ENCODE measurements at places on chromosomes 1 and 21.

DNA sequence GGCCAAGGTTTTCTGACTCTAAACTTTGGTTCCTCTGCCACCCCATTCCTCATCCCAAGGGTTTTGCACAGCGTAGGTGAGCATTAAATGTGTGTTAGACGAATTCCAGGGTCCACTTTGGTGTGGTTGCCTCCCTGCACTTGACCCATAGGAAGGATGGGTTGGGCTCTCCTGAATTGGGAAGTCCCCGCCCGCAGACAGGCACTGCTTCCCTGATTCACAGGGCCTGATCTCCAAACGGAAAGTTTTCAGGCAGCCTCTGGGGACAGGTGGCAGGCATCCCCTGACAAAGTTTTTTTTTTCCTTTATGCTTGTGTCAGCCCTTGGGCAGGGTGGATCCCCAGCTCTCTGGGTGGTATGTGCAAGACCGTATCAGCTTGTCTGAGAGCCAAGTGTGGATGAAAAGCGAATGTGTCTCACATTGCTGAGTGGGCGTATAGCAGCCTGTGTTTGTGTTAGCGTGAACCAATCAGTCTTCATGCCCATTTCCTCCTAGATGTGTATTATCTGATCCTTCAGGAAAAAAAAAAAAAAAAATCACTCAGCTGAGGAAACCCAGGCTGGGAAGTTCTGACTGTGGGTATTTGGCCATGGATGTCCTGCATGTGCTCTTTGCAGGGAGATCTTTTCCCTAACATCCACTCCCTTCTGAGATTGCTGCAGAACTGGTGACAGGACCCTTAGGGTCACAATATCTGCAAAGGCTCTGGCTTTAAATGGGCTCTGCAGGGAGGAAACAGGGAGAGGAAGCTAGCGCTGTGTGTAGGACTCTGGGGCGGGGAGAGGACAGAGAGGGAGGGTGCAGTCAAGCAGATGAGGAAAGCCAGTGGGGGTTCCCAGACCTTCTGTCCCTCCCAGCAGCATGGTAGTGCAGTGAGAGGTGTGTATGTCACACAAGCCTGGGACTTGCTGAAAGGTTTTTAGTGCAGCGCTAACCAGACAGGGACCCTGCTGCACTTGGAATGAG is 42.2 kb upstream of the TRABD2B start:
- no peak for DNase-seq

- DNase-seq = no peak
Observed at GRCh38 chr1:63274979-63275378, 47.4 kb upstream of the FOXD3 start.

DNA sequence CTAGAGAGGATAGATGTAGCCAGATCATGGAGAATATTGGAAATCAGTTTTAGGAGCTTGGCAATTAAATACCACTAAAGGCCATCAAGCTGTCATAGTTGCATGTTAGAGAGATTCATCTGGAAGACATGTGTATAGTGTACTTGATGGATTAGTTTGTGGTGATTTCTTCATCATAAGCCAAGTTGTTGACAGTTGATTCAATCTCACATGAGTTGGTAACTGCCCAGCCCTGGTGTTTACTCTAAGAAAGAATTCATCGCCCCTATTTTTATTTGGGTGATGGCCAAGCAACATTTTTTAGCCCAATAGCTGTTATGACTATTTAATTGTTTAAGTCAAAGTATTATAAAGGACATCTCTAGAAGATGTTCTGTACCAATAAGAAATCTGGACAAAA is 737.6 kb downstream of the PLA2G4A start:
- no peak for DNase-seq

DNA sequence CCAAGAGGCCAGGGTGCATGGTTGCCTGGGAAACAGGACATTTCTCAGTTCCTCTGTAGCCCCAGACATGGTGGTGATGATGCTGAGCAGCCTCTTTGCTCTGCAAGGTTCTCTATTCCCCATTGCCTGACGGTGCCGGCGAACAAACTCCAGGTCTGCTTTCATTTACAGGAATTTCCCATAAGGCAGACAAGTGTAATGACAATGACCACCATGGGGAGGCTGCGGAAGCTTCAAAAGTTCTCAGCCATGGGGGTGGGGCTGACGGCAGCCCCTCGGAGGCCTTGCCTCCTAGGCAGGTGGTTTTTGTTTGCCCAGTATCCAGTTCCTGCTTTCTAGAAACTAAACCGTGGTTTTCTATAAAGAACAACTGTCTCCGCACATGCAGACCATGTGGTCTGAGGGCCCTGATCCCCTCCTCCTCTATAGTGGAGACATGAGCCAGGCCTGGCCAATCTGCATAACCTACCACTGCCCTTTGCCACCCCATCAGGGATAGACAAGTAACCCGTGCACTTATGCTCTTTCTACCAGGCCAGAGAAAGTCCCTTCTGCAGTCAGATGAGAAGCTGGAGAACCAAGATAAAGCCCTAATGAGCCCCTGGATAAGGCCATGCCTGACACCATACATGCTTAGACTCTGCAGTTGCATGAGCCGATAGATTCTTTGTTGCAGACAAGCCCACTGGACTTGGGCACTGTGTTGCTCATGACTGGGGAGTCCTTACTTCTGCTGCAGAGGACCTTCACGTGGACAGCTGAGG is 54.1 kb downstream of the LDLRAD2 start:
- no peak for DNase-seq

- DNase-seq = no peak
Observed at GRCh38 chr1:221747839-221748238, 6.0 kb upstream of the DUSP10 start.

GRCh38 chr1:183089025-183089639 is 65.9 kb downstream of the LAMC1 start:
- DNase-seq = no peak

- no peak for DNase-seq
Observed at GRCh38 chr1:100387657-100388350, 35.5 kb downstream of the CDC14A start.

DNA sequence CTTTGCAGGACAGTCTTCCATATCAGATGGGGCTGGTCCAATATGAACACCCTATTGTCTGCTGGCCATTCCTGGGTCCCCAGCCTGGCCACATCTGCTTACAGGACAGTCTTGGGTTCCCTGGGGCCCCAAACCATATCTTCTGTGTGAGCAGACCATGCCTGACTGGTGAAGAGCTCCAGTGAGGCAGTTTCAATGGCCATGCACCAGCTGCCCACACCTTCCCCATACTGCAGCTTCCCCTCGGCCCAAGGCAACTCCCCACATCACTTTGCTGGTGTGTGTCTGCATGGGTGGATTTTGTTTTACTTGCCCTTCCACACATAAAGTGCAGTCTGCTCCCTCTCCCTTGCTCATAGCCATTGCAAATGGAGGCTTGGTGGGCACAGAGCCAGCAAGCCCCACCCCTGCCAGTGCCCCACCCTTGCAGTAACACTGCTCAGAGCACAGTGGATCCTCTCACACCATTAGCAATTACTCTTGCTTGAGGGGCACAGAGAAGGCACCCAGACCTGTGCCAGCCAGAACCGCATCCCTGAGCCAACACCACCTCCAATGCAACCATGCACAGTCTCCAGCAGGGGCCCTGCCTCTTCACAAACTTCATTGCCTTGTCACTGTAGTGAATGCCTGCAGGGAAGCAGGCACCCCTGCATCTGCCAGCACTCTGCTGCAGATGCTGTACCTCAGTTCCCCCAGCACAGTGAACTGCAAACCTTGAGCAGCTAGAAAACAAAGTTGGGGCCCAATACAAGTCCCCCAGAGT is 474.5 kb upstream of the BEND5 start:
- no peak for DNase-seq

- no peak for DNase-seq
Observed at GRCh38 chr21:40540216-40540615, 306.7 kb downstream of the DSCAM start.

DNA sequence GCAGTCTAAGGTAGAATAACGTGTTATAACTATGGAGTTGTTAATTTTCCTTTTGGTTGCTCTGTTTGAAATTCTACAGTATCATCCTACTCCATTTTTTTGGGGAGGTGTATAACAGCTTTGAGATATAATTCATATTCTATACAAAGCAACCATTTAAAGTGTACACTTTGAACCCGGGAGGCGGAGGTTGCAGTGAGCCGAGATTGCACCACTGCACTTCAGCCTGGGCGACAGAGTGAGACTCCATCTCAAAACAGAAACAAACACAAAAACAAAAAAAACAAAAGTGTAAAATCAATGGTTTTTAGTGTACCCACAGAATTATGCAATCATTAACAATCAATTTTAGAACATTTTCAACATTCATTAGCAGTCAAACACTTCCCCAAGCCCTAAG is 33.8 kb downstream of the CNIH4 start:
- no peak for DNase-seq

Data from stimulated activated CD8-positive, alpha-beta memory T cell treated with anti-CD3 and anti-CD28 coated beads, Interleukin-7, amount 100 ng/mL, for 4 hours (primary cell).